HCEC 1CT (cell line): ENCODE measurements at places on chromosomes 5 and 9.
A peak's percentile ranks its signal among the peaks of the same experiment; 100 is the strongest.

DNA sequence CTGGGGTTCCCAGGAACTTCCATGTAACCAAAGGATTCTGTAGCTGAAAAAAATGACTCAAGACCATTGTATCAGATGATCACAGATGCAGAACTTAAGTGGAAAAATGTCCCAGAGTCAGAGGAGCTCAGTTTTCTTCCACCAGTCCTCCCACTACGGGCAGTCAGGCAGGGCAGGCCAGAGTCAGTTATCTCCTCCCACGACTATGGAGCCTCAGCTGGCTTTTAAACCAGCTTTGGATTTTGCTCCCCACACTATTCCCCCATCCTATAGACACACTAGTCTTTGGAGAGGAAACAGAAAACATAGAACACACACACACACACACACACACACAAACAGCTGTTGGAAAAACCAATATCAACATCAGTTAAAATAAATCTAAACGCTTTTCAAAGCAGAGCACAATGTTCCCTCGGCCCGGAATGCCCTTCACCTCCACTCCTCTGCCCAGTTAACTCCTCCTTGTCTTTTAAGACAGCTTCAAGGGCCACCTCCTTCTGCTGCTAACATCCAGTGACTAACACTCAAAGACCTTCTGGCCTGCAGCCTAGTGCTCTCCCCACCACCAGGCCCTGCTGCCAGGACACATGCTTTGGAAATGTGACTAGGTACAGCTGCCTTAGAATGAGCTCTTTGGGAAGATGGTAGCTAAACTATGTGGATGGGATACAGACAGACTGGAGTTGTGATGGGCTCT, 56.8 kb downstream of the NIPAL4 start:
- peak; percentile 96 for DNase-seq

- DNase-seq = peak; percentile 68
These were observed 18.7 kb downstream of the DAPK1 start for GRCh38 chr9:87516222-87516925.

DNA sequence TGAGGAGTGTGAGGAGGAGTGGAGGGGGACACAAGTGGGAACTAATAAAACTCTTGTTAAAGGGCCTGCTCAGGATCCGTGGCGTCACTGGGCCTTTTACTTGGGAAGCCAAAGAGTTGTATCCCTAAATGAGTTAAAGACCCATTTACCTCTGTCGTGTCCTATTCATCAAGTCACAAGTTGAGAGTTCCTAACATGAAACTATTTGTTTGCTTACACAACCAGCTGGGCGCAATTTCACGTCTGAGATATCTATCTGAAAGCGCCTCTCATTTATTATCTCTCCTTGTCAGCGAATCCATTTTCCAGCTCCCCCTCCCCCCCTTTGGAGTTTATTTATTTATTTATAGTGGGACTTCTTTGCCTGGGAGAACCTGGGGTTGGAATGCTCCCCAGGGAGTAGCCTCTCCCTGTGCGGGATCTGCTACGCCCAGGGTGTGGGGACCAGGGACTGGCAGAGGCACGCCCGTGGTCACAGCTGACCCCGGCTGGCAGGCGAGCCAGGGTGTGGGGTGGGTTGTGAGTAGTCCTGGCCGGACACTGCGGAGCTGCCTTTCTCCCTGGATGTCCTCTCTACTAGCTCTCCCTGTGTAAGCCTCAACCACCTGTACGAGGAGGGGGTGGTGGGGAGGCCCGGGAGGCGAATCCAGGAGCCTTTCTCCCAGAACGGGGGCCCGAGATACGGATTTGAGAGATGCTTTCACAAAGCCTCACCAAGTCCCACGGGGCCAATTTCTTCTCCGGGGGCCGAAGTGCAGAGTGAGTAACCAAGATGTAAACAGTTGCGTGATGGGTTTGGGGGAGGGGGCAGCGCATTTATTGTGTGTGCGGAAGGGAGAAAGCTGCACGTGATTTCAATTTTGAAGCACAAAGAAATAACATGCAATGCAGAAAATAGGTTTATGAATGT, 15.3 kb downstream of the NR2F1 start:
- DNase-seq = no peak

- DNase-seq = peak; percentile 23
These were observed 31.7 kb upstream of the MINAR2 start for GRCh38 chr5:129716235-129716634.

GRCh38 chr5:159965031-159965837, 43.7 kb upstream of the TTC1 start:
- peak; percentile 77 for DNase-seq

GRCh38 chr9:80619356-80619755, 1047.6 kb downstream of the TLE4 start:
- no peak for DNase-seq

DNA sequence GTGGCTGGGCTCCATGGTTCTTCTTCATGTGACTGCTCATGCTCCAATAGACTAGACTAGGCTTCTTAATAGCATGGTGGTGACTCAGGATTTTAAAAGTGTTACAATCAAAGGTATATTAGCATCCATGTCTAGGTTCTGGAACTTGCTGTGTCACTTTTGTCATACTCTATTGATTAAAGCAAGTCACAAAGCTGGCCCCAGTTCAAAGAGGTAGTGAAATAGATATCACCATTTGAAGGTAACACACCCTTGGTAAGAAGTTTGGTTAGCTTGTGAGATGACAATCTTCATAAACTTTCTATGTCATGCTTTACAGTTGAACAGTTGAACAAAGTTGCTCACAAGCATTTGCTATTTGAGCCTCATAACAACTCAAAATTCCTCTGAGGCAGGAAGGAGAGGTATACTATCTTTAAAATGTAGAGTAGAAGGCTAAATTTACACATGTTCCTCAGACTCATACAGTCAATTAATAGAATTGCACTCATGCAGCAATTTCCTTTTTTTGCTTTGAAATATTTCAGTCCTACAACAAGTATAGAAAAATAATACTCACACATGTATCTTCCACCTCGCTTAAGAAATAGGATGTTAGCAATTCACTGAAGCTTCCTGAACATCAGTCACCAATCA, 56.8 kb upstream of the TMEM252 start:
- no peak for DNase-seq

DNA sequence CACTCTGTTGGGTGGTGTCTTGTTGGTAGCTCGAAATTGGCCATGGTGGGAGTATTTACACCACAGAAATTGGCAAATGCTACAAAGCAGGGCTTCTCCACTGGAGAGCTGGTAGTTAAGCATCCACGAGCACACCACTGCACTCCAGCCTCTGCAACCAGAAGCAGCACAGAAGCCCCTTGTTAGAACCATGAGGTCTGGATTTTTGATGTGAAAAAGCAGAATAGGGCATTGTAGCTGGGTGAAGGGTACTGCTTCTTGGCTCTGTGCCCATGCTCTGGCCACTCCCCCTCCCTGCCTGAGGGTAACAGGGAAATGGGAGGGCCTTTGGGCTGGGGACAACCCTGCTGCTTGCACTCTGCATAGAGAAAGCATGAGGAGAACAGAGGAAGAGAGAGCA, 81.2 kb upstream of the UBTD2 start:
- no peak for DNase-seq

- DNase-seq = no peak
These were observed 218.5 kb downstream of the C9orf50 start for GRCh38 chr9:129402371-129402739.

DNA sequence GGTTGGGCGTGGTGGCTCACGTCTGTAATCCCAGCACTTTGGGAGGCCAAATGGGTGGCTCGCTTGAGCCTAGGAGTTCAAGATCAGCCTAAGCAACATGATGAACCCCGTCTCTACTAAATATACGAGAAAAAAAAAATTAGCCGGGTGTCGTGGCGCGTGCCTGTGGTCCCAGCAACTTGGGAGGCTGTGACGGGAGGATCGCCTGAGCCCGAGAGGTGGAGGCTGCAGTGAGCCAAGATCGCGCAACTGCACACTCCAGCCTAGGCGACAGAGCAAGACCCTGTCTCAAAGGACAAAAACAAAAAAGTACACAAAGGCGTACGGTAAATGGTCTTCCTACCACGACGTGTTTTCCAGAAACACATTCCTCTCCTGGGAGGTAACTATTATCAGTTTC, 538 bp upstream of the BDP1 start:
- DNase-seq = no peak

DNA sequence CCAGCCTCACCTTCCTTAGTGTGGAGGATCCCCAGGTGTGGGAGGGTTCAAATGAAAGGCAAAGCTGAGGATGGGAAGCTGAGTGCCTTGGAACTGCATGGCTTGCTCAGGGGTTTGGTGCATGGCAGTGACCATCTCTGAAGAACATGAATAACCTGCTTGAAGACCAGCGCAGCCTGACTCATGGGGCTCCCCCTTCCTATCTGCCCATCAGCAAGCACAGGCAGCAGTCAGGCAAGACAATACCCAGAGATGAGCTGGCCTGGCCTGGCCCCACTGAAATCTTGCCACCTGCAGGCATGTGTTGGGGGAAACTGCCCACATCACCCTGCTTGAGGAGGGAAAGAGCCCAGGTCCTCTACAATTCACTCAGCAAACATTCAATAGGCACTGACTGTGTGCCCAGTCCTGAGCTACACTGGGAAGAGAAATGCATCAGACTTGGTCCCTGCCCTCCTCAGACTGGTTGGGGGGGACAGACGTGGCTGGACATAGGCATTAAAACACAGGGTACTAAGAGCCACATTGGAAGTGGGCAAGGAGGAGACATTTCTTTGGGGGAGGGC, 105.0 kb upstream of the ALDH1B1 start:
- no peak for DNase-seq

GRCh38 chr5:128196791-128197190, 113.2 kb downstream of the SLC12A2 start:
- no peak for DNase-seq

GRCh38 chr9:137545123-137545522, 5.1 kb downstream of the PNPLA7 start:
- DNase-seq = peak; percentile 44

DNA sequence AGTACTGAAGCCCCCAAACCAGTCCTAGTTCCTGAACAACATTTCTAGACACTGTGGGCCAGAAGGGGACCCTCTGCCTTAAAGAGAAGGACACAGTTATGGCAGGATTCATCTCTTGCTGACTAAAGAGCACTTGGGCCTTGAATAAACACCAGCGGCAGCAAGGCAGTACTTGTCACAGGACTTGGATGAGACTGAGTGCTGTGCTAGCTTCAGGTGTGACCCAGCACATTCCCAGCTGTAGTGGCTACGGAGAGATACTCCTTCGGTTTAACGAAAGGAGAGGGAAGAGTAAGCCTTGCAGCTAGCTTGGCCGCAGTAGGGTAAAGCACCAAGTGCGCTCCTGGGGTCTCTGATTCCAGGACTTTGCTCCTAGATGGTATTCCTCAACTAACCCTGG, 10.9 kb upstream of the STX17 start:
- DNase-seq = no peak

GRCh38 chr5:141960018-141960417, 2.0 kb upstream of the PCDH12 start:
- DNase-seq = no peak

GRCh38 chr5:163953901-163954300, 448.5 kb downstream of the MAT2B start:
- DNase-seq = no peak

- DNase-seq = peak; percentile 39
These were observed 11.2 kb upstream of the CFAP95 start for GRCh38 chr9:69809304-69809863.

DNA sequence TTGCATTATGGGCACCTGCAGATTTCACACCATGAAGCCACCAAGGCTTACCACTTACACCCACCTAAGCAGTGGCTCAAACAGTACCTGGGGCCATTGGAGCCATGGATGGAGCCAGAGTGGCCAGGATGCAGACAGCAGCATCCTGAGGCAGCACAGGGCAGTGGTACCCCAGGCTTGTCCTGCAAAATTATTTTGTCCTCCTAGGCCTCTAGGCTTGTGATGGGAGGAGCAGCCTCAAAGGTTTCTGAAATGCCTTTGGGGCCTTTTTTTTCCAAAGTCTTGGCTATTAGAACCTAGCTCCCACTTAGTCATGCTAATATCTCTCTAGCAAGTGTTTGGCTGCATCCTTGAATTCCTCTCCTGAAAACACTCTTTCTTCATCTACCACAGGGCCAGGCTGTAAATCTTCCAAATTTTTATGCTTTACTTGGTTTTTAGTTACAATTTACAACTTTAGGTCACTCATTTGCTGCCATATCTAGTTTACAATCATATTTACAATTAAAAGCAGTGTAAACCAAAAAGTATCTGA, 15.7 kb downstream of the TMC1 start:
- no peak for DNase-seq

DNA sequence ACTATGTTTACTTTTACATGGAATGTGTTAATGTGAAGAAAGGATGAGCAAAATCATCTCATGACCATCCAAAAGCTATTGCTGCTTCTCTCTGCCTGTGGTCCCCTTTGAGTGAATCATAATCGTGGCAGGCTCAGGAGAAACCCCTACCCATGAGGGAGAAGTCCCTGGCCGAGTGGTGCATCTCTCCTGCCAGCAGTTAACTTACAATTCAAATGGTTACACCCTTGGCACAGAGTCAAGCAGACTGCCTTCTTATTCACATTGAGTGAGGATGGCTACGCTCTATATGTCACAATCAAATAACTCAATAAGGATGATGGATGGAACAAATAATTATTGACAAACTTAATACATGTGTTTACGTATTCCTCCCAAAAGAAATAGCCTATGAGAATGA, 179.1 kb downstream of the FGF1 start:
- DNase-seq = no peak

GRCh38 chr9:13731637-13732036, 452.1 kb upstream of the MPDZ start:
- DNase-seq = no peak

DNA sequence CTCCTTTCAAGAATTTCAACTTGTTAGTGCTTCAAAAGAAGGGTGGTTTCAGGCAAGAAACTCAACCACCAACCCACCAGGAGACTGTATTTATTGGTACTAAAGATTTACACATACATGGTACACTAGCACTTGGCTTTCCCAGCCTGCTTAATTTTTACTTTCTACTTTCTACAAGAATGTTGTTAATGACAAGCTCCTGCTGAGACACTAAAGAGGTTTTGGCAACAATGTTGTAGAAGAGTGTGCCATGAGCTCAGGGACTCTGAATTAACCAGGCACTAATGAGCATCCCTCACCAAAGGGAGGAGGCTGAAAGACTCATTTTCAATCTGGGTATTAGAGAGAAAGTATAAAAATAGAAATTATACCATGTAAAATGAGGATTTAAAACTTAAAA, 195.0 kb downstream of the KIAA0825 start:
- no peak for DNase-seq

- DNase-seq = peak; percentile 63
These were observed 18.6 kb upstream of the NOTCH1 start for GRCh38 chr9:136564379-136564988.
